ENCODE measurements at places on chromosomes 7 and 10.

GRCh38 chr10:78691301-78692030 is 377.3 kb upstream of the ZMIZ1 start:
- no peak for DNase-seq

- no peak for DNase-seq
These were observed 365.1 kb upstream of the MTPN start for GRCh38 chr7:136342251-136342650.

DNA sequence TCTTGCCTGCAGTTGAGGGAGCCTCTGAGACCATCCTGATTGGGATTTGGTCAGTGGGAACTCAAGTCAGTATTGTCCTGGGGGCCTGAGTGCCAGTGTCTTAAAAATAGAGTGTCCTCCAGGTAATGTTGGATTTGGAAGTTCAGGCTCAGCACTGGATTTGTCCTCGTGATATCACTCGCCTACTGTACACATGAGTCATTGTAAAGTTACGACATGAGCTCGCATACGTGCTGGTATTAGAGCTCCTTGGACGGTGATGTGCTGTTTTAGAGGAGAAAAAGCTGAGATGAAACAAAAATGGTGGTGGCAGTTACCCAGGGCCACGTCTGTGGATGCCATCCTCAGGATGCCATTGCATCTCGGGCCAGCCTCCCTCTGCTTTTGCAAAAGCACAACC is 78.2 kb downstream of the MGMT start:
- no peak for DNase-seq

GRCh38 chr7:156496363-156496769 is 144.2 kb upstream of the RNF32 start:
- no peak for DNase-seq

DNA sequence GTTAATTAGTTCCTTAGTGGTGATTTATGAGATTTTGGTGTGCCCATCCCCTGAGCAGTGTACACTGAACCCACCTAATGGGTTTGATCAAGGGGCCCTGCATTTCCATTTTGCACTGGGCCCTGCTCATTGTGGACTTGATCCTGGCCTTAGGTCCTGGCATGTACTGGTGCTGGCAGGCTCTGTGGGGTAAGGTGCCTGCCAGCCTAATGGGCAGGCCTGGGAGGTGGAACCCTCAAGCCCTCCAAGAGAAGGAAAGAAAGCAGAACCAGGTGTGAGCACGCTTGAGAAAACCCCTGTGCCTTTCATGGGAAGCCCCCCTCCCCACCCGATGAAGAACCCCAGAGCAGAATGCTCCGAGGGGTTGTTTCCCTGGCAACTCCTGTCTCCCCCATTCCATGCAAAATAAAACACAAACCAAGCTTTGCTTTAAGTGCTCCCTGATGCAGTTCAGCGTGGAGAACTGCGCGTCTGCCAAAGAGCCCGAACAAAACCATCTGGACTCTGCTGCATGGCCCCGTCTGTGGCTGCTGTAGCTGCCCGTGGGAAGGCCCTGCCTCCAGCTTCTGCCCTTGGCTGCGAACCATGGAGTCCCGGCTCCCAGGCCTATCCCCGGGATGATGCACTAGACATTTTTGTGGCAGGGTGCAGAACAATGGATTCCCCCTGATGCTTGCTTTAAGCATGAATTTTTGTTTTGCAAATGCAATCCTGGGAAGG is 123.3 kb downstream of the PRPF18 start:
- DNase-seq, result no peak

- DNase-seq, result no peak
These were observed 49.8 kb upstream of the DUSP5 start for GRCh38 chr10:110447886-110448285.

GRCh38 chr10:34717429-34717828 is 97.7 kb downstream of the PARD3 start:
- no peak for DNase-seq

- DNase-seq, result no peak
These were observed 31.7 kb downstream of the CISD1 start for GRCh38 chr10:58300676-58301075.

- DNase-seq, result no peak
These were observed 148.8 kb upstream of the ODAD2 start for GRCh38 chr10:28147706-28148105.
